ENCODE measurements at places on chromosomes 3 and 15.

DNA sequence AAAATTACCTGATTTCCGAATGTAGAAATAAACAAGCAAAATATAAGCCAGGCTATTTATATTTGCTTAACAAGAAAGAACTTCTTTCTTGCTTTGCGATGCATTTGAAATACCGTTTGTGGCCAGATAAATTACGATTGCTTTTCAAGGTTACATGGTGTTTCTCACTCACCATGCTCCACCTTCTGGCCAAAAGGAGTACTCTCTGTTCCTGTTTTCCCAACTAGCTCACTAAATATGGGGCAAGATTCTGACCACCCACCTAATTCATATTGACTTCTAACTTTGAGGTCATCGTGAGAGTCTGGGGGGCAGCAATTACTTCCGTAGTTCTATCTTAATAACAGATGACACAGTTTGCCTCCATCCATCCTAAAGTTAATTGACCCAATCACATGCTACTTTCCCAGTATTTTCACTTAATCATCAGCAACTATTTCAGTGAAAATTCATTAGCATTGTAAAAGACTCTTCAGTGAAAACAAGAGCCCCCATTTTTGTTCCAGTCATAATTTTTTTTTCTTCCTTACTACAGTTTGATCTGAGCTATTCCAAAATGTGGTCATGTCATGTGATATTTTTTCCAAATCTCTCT is 25.9 kb downstream of the ACP3 start:
- DNase-seq, result peak; percentile 20

DNA sequence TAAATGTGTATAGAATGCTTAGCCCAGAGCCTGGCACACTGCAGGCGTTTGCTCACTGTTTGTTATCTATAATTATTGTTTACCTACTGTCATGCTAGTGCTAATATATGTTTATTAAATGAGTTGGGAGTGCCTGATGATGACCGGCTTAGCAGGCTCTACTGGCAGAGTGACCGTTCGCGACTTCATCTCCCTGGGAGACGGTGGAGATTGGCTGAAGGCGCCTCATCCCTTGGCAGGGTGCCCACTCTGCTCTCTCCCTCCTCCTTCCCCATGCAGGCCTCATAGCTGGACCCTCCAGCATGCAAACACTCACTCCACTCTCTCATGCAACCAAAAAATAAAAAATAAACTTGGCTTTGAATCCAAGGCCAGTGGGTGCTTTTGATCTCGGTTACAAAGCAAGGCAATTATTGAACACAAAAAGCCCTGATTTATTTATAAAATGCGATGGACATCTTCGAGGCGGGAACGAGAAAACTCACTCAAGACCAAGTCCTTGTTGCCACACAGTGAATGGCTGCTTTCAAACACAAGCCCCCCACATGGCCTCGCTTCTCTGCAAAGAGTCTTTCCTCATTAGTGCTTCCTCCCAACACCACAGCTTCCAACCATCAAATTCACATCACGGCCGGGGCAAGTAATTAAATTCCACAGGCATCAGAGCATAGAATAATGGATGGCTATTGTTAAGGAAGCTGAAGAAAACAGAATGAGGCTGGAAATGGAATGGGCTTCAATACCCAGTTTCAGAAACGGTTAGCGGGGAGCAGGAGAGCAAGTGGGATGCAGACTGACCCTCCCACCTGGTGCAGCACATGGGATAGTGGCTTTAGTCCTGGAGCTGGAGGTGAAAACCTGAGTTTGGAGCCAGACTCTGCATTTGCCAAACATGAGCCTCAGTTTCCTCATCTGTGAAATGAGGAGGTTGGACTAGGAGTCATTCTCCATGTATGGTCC is 135.7 kb upstream of the RAD18 start:
- DNase-seq, result no peak

DNA sequence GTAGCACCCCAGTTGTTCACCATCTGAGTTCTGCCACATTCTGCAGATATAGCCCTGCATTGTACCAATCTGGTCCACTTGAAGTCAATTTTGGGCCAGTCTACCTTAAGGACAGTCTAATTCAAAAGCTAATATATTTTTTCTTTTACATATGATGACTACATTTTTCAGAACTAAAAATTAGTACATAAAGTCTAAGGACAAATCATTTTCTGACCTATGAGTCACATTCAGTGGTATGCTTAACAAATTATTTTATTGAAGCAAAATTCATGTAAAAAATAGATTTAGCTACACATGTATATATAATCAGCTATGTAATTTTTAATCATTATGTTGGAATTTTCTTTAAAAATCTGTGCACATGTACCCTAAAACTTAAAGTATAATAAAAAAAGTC is 52.1 kb upstream of the IL12A start:
- no peak for DNase-seq

DNA sequence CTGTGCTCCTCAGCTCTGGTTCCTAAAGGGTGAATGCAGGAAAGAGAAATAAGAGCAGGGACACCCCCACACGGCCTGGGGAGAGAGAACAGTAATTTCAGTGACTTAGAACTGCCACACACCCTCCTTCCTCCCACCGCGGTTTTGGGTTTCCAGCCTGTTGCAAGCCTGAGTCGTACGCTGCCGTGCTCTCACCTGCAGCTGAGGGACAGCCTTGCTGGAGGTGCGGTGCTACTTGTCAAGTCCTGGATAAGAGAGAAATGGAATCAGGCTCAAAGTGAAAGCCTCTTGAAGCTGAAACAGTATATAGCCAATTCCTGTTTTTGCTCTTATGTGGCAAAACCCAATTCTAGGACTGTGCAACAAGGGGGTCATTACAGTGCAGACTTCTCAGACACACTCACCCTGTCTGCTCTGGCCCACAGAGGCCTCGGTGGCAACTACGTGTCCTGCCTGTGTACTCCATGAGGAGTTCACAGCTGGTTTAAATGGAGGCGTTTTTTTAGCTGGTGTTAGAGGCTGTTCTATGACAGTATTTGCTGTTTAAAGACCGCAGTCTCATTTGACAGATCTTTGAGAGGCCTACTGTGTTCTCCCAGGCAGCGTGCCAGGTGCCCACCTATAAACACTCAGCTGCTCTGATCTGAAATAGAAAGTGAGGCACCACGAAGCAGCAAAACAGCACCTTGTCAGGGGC is 42.9 kb downstream of the TBC1D2B start:
- DNase-seq, result no peak
